ENCODE measurements at places on chromosomes 16 and 17.

DNA sequence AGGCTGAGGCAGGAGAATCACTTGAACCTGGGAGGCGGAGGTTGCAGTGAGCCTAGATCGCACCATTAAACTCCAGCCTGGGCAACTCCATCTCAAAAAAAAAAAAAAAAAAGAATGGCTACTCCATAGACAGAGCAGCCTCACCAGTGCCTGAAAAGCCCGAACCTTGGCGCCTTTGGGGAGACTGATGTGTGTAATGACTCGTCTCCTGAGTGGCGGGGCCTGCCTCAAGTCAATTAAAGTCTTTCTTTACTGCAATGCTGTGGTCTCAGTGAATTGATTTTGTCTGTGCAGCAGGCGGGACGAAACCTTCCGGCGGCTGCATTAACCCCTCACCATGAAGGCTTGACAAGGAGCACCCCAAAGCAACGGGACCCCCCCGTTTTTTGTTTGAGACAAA lies 3.5 kb upstream of the UQCC4 start:
- DNase-seq: no peak

DNA sequence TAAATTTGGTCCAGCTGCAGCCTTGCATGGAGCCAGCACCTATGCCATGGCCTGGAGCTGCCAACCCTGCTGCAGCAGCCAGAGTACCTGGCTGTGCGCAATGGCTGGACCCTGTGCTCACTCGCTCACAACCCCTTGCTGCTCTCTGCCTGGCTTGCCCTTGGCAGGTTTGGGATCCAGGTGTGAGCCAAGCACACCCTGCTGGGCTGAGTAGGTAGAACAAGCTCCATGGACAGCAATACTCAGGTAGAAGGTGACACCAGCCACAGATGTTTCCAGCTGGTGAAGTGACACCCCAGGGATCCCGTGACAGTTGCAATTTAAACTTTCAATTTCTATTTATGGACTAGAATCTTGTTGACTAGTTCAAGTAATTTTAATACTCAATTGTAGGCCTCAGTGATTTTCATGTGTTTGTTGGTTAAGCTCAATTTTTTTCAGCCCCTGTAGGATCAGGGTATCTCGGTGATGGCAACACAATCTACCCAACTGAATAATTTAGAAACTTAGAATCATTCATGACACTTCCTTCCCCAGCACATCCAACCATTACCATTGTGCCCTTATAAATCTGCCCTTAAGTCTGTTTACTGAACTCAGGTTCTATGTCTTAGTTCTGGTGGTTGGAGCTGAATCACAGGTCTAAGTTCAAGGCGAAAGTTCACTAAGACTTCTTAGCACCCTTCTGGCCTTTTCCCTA lies 480.0 kb downstream of the PMP22 start:
- DNase-seq: no peak

DNA sequence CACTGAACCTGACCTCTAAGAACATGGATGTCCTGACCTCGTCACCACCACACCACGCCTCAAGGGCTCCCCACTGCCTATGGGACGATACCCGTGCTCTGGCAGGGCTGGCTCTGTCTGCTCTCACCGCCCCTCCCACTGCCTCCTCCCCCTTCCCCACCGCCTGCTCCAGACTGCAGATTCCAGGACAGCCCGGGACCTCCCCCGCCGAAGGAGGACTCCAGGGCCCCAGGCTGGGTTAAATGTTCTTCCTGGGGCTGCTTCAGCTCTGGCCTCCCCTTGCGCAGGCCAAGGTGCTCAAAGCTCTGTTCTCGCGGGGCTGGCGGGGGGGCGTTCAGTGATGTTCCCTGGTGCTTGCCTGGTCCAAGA lies 3.1 kb downstream of the NPW start:
- DNase-seq: peak; percentile 45

GRCh38 chr16:75138636-75139035 lies 9.7 kb upstream of the ZFP1 start:
- no peak for DNase-seq

- no peak for DNase-seq
These were observed 30.2 kb downstream of the MSI2 start for GRCh38 chr17:57286399-57287105.

GRCh38 chr17:46003907-46004748 lies 5.1 kb downstream of the STH start:
- no peak for DNase-seq

DNA sequence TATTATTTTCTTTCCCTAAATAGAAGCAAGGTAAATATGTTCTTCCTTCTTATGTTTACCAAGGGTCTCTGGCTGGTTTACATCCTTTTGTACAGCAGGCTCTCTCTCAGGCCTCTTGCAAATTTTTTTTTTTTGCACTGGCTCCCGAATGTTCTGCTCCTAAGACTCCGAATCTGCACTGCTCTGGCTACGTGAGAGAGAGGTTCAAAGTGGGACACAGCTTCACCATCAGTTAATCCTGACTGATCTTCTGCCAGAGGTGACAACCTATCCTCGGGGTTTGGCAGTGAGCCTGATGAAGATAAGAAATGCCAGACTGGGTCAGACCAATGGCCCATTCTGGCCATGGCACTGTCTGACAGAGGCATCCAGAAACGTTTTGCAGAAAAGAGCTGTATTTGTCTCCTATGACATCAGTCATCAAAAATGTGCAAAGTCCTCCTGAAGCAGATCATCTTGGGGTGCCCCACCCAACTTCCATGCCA lies 136.9 kb downstream of the GRIN2A start:
- DNase-seq: no peak

- DNase-seq: no peak
These were observed 270.6 kb downstream of the HAPSTR1 start for GRCh38 chr16:9362050-9362449.

GRCh38 chr16:68760671-68761275 lies 23.7 kb downstream of the CDH1 start:
- DNase-seq: no peak

DNA sequence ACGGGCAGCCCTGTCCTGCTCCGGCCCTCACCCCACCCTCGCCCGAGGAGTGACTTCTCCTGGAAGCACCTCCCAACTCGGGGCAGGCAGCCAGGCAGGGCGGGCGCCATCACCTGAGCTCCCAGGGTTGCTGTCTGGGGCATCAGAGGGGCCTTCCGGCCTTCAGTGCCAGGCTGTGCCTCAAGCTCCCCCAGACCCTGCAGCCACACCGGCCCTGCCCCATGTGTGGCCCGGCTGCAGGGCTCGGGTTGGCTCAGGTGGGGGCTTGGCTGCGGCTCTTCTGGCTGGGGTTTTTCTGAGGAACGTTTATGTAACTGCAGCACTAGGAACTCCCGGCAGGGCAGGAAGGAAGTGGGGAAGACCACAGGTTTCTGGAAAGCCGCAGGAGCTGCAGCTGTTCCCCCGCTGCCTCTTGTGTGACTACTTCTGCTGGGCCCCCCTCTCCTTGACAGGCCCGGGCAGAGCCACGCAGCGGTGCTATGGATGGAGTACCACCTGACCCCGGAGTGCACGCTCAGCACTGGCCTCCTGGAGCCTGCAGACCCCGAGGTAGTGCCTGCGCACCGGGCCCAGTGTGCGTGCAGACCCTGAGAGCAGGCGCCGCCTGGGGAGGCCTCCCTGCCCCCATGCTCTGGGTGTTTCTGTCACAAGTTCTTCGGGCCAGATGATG lies 45.6 kb downstream of the PRMT7 start:
- peak; percentile 87 for DNase-seq

- DNase-seq: no peak
These were observed 1.6 kb downstream of the CMIP start for GRCh38 chr16:81445966-81446906.

GRCh38 chr17:68624381-68624780 lies 23.2 kb upstream of the FAM20A start:
- DNase-seq: no peak

DNA sequence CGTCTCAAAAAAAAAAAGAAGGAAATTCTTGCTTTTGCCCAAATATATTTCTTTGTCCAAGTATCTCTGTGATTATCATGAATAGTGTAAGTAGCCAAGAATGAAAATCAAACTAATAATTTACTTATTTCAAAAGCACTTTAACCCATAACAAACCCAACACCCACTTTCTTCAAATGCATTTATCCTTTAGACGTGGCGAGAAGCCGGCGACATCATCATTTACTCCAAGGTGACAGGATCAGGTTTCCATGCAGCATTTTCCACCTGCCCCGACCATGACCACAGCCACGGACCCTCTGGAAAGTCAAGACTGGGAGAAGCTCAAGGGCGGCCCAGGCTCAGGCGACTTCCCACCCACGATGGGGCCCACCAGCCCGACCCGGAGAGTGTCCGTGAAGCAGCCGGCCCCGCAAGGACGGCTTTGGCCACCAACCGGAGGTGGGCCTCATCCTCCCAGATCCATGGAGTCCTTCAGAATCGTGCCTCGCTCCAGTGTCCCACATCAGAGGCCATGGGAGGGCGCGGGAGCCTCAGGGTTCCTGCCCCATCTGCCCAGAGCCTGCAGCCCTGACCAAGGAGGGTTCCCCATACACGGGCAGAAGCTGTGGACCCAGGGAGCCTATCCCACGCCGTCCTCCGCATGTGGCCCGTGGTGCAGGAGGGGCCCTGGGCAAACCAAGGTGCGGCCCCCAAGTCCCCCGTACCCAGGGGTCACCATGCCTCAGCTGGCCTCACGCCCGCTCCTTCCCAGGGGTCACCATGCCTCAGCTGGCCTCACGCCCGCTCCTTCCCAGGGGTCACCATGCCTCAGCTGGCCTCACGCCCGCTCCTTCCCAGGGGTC lies 18.7 kb downstream of the UTS2R start:
- DNase-seq: no peak

DNA sequence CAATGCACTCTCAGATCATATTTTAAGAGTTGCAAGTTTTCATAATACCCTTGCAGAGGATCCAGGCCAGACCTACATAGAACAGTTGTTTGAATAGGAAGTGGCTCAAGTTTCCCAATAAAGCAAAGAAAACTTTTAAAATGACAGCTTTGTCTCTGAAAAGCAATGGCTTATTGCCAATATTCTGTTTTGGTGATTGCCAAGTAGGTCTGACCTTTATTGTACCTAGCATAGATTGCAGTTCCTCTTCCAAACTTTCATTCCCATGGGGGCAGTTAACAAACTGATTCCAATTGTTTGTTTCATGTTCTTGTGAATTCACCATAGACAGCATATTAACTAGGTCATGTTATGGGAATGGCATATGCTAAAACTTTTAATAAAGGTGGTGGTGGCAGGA lies 664.6 kb upstream of the CA10 start:
- no peak for DNase-seq

DNA sequence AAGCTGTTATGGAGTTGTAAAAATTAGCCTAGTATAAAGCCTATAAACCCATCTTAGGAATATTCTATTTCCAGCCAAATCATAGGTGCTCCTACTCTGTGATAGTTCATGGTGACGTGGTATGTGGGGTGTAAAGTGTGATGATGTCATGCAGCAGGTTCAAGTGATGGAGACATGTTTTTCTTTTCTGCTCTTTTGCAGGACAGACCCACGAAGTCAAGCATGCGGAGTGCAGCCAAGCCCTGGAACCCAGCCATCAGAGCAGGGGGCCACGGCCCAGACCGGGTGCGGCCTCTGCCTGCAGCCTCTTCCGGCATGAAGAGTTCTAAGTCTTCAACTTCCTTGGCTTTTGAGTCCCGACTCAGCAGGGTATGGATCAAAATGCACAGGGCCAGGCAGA lies 87.3 kb downstream of the SPECC1 start:
- DNase-seq: no peak

DNA sequence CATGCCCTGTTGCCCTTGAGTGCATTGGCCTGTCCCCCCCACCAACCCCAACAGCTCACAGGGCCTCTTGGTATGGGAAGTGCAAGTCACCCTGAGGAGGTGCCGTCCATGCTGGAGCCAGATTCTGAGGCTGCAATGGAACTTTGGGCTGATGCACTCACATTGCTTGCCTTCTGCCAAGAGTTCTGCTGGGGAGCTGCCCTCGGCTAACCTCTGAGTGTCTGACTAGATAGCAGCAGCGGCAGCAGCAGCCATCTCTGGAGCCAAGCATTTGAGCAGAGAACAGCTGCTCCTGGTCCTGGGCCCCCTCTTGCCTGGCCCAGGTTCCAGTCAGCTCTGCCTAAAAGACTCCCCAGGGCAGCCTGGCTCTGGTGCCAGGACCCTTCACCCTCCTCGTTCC lies 61.5 kb downstream of the GNAO1 start:
- DNase-seq: no peak

GRCh38 chr17:65190467-65191097 lies 53.4 kb downstream of the RGS9 start:
- DNase-seq: no peak

DNA sequence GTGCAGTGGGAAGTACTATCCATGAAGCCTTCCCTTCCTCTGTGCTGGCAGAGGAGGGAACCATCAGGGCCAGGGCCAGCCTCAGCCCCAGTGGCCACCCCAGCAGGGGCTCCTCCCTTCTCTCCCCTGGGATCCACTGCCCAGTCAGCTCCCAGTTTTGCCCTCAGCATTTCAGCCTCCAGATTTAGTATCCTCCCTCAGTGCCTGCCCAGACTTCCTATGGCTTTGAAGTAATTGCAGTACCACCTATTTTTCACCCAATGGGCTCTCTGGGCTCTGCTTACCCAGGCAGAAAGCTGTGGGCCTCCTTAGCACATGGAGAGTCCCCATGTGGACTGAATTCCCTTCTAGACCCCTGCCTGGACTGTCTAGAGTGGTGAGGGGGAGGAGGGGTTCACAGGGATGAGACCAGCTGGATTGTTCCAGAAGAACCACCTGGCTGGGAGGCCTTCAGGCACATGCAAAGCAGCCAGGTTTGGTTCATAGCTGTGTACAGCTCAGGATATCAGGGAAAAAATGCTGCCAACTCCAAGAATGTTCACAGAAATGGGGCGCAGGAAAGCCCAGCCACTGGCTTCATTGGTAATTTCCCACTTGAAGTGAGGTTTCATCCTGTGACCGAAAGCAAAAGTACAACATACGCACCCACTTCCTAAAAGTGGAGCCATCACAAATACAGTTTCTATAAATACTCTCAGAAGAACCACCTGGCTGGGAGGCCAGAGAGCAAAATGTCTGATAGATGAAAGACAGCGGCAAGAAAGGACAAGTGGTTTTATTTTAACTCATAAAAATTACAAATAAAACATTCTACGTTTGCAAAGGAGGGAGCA lies 15.2 kb upstream of the HERPUD1 start:
- peak; percentile 62 for DNase-seq

- DNase-seq: no peak
These were observed 9.8 kb downstream of the CBX4 start for GRCh38 chr17:79829457-79829856.

GRCh38 chr17:66461343-66461995 lies 159.1 kb downstream of the PRKCA start:
- no peak for DNase-seq

GRCh38 chr16:30523768-30524574 lies 2.4 kb downstream of the ZNF768 start:
- DNase-seq: no peak

DNA sequence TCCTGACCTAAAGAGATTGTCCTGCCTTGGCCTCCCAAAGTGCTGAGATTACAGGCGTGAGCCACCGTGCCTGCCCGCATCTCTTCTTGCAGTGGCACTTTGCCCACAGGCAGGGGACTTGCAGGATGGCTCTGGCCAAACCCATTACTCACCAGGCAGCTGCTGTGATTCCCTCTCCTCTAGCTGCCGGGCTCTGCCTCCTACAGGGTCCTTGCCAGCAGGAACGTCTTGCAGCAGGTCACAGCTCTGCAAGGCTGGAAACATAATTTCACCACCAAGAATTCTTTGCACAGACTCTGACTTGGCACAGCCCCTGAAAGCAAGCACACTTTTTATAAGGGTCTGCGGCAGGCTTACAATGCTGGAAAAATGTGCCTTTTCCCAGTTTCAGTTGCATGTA lies 20.3 kb downstream of the COX4I1 start:
- DNase-seq: no peak
